ENCODE measurements at places on chromosomes 2 and 18. TPM values are rescaled to one million over a fixed set of nuclear protein-coding genes. Genes with fewer than 3 reads are reported as not detected.

DNA sequence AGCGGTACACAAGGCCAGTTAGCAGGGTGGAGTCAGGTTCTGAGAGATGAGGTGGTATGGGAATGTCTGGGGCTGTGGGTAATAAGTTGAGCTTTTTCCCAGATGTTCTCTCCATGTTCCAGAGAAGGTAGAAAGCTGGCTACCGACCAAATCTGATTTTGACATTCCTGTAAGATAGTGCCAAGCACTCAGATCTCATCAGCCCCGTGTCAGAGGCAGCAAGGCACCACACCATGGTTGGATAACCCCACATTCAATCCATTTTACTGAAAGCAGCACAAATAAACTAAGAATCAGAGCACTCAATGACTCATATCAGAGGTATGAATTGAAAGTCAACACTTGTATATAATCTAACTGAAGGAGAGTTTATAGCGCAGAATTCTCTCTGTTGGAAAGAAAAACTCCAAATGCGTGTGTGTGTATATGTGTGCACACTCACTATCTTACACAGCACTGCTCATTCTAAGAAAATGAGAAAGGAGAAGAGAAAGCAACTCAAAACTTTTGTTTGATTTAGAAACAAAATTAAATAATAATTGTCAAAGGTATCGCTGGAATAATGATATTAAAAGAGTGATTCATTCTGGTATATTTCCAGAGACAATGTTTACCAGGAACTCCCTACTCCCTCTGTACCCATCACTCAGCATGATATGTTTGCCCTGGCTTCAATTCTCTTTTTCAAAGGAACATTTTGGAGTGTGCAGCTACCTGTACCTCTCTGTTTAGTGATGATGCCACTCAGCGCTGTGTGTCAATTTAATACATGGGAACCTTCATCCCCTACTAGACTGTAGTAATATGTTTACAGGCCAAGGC lies 375.1 kb upstream of the ID2 start:
- peaks cover 79% of the 10 kb centered on the region for H3K4me1 ChIP-seq
- no peaks in the 10 kb centered on the region for H3K27me3 ChIP-seq
- no peak overlapping the region for H3K4me3 ChIP-seq
- no peaks in the 10 kb centered on the region for H3K36me3 ChIP-seq
- DNase-seq: no peak

The STON1 gene
- not detected for polyA plus RNA-seq

The SLC14A1 gene
- not detected for polyA plus RNA-seq

DNA sequence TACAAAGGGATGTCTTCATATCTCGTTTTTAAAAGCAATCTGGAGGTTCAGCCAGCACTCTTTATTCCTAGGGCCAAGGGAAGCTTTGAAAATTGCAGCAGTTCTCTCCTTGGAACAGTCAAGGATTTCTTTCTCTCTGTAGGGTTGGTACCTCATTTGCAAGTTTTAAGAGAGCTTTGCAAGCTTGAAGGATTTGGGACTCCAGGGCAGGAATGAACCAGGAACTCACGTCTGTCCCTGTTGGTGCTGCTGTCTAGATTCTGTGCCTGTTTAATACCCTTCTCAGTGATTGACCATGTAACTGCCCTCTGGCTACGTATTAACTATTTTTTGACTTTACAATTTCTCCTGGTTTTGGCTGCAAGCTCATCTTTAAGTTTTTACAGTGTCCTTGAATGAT lies 262.5 kb upstream of the ST6GAL2 start:
- H3K27me3 ChIP-seq: no peaks in the 10 kb centered on the region
- no peaks in the 10 kb centered on the region for H3K36me3 ChIP-seq
- no peaks in the 10 kb centered on the region for H3K4me1 ChIP-seq
- H3K27ac ChIP-seq: no peak overlapping the region
- no peak for DNase-seq

DNA sequence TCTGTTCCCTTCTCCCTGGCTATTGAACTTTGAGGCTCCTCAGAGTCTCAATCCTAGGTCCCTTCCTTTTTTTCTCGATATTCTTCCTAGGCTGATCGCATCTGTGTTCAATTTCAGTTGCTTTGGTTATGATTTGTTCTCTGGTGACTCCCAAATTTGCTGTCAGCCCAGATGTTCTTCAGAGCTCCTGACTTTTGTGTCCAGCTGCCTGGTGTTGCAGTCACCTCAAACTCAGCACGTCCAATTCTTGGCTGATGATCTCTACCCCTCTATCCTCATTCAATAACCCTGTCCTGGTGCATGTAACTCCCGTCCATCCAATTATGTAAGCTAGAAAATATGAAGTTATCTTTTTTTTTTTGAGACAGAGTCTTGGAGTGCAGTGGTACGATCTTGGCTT lies 31.4 kb downstream of the DIS3L2 start:
- H3K27ac ChIP-seq: no peak overlapping the region
- H3K4me3 ChIP-seq: no peak overlapping the region
- no peaks in the 10 kb centered on the region for H3K27me3 ChIP-seq
- H3K36me3 ChIP-seq: no peaks in the 10 kb centered on the region

The ZNF521 gene
- polyA plus RNA-seq: not detected

Data from GM12878 (cell line).